ENCODE measurements at places on chromosomes 11 and 22.

DNA sequence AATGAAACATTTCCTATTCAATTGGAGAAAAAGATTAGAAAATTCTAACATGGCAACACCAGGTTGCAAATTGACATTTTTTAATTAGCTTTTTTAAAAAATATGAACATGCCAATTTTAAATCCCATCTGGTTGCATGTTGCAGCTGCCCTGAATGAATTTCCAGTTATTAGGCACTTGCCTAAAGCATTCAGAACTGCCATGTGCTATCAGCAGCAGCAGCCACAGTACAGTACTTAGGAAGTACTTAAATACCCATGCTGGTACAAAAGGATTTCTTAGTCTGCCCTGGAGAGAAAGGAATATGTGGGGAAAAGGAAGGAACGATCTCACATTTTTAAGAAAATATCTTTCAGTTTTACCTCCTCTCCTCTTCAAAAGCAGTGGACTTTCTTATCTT is 46.2 kb downstream of the FAM168A start:
- no peak for DNase-seq

- DNase-seq = no peak
Measured at GRCh38 chr11:103338621-103339484, 229.6 kb downstream of the DYNC2H1 start.

- DNase-seq = no peak
Measured at GRCh38 chr11:84140386-84141169, 854.4 kb upstream of the CCDC90B start.

GRCh38 chr22:50144005-50144614 is 26.4 kb upstream of the PANX2 start:
- no peak for DNase-seq

DNA sequence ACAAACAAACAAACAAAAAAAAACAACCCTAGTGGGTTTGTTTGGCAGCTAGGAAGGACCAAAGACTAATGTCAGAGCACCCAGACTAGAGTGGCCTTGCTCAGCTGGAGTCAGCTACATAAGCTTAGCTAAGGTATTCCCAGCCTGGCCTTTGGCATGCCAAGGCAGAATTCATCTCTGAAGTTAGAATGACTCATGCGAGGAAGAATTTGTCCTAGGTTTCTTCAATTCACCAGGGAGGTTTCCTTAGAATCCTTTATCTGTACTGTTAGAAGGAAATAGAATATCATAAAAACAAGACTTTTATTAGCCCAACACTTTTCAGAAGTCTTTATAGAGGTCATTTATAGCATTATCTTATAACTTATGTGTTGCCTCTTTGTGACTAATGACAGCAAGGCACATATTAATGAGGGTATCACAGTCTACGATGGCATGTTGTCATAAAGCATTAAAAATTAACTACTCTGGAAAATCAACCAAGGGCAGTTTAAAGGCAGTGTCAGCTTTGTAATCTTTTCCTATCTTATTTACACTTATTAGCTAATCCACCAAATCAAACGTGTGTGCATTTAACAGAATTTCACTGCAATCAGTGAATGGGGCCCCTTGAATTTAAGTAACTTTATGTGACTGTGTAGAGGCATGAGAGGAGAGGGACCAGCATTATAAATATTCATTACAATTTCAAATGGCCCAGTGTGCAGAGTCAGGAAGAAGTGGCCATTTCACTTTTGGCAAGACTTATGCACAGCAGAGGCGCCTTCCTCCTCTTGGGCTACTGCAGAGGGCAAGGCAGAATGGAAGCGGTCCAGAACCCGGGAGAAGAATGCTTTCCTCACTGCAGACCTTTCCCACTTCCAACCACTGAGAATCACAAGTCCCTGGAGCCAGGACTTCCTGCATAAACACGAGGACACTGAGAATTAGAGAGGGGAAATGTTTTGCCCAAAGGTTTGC is 36.3 kb downstream of the SLC5A1 start:
- no peak for DNase-seq

GRCh38 chr11:27998552-27998951 is 109.4 kb downstream of the KIF18A start:
- DNase-seq = no peak

DNA sequence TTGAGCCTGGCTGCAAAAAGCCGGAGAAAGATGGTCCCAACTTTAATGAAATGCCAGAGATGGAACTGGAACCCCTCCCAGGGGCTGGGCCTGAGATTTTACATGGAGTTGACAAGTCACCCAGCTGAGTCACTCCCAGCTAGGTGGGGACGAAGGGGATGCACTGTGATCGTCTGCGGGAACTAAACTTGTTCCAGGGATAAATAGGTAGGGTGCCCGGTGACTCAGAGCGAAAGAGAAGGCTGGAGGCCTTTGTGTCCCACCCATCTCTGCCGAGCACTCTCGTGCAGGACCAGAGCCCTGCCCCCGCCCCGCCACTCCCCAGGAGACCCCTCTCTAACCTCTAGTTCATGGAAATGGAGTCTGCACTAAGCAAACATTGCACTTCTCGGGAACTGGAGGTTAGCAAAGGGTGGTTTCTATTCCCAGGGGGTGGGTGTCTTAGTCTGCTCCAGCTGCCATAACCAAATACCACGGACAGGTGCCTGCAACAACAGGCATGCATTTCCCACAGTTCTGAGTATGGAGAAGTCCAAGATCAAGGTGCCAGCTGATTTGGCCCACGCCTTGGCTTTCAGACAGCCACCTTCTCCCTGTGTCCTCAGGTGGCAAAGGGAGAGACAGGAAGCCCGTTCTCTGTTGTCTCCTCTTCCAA is 60.7 kb upstream of the FADD start:
- DNase-seq = no peak

DNA sequence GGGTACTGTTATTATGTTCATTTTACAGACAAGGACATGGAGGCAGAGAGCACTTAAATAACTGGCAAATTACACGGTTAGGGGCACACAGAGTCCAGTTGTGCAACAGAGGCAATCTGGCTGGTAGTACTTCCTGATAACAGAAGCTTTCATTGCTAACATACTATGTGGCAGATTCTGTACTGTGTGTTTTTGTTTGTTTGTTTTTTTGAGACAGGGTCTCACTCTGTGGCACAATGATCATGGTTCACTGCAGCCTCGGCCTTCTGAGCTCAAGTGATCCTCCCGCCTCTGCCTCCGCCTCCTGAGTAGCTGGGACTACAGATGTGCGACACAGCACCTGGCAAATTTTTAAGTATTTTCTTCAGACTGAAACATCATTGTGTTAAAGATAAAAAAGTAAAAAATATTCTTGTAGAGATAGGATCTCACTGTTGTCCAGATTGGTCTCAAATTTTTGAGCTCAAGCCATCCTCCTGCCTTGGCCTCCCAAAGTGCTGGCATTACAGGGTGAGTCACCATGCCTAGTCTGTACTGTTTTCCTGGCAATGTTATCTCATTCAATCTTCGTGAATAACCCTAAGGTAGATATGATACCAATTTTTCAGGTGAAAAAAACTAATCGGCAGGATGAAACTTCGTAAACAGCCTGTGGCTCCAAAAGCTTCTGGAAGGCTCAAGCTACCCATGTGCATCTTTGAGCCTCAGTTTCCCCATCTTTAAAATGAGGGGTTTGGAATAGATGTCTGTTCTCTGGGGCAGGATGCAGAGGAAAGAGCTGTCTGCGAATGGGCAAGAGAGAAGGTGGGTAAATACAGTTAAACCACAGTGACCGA is 921 bp upstream of the NUCB2 start:
- DNase-seq = no peak

- DNase-seq = no peak
Measured at GRCh38 chr11:108654994-108655631, 9.8 kb upstream of the DDX10 start.

DNA sequence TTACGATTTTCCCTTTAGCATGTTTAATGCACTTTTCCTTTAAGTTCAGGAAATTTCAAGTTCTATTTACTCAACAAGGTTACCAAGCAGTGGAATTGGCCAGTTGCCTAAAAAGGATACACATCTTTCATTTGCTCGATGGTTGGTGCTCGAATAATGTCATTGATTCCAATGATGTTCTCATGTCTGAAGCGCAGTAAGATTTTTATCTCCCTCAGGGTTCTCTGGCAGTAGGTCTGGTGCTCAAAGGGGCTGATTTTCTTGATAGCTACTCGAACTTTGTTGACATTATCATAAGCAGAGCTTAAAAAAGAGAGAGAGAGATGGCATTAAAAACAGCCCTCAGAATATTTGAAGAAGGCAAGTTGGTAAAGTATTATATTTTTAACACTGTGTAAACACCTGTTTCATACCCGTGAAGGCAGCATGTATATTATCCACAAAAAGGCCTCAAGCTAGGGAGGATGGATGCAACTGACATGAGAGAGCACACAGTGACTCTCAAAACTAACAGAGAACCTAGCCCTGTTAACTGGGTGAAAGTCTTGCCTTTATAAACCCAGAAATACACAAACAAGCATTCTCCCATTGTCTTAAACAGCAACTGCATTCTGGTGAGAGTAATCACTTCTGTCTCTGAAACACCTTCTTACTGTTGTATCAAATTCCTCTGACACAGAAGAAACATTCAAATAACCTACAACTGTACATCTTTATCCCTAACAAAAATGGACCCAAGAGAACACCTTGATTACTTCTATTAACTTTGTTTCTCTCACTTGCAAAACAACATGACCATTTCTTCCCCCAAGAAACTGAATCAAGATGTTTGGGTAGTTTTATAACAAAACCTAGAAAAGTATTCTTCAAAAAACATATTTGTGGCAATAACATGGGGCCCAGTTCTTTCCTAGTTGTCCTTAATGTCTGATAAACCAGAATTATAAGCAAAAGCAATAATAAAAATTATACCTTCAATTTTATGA is 59.6 kb downstream of the MAPK1 start:
- no peak for DNase-seq

DNA sequence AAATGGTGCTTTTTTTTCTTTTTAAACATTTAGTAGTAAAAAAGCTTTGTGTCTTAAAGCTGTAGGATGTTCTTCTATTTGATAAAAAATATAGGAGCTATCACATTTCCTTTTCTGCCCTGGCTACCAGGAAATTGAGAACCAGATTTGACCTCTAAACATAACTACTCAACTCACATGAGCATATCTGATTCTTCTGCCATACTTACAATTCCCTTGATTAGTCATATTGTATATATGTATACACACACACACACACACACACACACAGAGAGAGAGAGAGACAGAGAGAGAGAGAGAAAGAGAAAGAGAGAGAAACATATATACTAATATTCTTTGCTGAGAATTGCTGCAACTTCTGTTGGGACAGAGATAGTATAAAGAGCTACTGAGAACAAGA is 23.0 kb upstream of the GDPD4 start:
- no peak for DNase-seq

DNA sequence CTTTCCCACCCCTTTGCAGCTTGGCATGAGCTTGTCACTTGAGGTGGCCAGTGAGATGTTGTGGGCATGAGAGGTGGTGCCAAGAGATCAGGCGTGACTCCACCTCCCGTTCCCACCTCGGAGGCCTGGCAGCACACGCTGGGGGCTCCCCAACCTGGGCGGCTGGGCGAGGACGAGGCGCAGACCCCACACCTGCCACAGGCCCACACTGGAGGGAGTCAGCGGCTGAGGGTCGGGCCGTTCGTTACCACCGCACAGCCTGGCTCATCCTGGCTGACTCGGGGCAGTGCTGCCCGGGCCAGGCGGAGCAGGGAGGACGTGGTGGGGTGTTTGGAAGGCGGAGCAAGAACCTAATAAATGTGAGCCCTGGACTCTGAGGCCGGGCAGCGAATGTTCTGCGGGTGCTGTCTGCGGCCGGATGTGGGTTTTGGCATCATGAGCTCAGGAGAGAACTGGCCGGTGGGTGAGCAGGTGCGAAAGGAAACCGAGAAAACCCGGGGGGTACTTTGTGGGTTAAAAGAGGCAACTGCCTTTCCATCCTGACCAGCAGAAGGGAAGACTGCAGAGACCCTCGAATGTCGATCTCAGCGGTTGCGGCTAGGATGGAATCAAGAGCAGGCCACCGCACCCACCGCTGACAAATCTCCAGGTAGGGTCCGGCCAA is 10.2 kb upstream of the IFITM3 start:
- peak; percentile 69 for DNase-seq

DNA sequence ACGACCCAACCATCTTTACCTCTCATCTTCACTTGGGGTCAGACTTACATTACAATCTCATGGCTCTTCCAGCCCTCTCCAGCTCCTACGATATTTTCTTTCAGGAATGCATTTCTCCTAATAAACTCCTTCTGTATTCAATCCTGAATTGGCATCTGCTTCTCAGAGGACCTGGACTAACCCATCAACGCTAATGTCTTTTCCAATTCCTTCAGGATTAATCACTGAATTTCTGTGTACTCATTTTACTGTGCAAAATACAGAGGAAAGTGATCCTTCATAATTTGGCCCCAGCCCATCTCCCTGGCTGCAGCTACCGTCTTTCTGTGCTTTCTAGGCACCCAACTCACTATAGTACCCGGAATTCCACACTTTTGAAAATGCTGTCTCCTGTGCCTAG is 239.2 kb downstream of the METTL15 start:
- no peak for DNase-seq

DNA sequence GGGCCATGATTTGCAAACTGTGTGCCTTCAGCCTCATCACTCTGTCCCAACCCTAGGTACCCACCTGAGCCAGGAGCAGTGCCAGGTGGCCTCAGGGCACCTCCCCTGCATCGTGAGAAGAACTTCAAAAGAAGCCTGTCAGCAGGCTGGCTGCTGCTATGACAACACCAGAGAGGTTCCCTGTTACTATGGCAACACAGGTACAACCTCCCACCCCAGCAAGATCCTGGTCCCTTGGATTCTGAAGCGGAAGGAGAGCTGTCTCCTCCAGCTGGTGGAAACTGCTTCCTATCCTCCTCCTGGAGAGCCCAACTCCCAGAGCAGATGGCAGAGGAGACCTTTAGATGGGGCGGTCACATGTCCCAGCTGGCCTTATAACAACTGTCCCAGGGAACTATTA is 2.9 kb downstream of the ZP1 start:
- DNase-seq = no peak

GRCh38 chr11:73142128-73142377 is at the start of gene FCHSD2:
Gene FCHSD2, minus strand, starts transcription at chr11:73142318. Its CDS starts 441 bp downstream, at chr11:73141877.
- no peak for DNase-seq

DNA sequence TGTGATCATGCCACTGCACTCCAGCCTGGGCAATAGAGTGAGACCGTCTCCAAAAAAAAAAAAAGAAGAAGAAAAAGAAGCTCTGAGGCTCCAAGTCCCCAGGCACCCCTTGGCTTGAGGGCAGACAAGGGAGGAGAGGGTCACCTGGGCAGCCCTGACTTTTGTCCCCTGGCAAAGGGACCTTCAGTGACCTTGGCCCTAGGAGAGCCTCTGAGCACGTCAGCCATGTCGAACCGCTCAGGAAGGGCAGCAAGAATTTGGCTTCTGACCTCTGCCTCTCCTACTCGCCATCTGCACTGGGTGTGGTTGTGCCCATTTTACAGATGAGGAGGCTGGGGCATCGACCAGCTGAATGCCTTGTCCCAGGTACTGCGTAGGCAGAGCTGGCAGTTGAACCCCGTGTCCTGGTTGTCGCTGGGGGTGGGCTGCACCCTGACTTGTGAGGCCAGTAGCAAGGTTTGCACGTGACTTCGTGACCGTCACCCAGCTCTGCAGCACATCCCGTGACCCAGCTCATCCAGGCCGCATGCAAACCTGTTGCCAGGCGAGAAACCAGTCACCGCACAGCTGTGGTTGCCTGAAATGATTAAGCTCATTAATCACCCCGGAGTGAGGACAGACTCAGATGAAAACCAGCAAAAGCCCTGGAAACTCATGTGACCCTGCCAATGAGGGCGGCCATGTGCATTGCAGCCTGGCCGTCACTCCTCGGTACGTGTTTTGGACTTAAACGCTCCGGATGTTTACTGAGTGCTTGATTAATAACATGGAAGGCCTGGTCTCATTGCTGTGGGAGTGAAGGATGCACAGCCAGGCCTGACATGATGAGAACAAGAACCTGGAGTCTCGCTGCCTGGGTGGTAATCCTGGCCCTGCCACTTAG is 47.7 kb upstream of the PPP6R3 start:
- DNase-seq = no peak

GRCh38 chr11:119409731-119410130 is 13.2 kb downstream of the THY1 start:
- no peak for DNase-seq

Data from stimulated activated naive CD8-positive, alpha-beta T cell treated with anti-CD3 and anti-CD28 coated beads, Interleukin-15, amount 100 ng/mL, for 72 hours (primary cell).